ENCODE measurements at places on chromosomes 5 and 9.

DNA sequence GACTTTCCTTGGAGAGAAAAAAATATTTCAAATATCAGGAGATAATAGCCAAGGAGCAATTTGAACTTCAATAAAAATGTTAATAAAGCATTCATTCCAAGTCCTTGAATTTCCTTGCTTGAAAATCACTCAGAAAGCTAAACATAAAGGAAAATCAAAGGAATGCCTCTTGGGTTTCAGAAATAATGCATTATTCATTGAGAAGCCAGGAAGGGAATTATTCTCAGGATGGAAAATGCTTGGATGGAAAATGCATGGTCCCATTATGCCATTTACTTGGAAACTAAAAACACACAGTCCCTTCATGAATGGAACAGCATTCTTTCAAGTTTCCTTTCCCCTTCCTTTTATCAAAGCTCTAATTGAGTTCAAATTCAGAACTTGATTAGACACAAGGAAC lies 160.9 kb downstream of the LPAR1 start:
- no peak for DNase-seq

DNA sequence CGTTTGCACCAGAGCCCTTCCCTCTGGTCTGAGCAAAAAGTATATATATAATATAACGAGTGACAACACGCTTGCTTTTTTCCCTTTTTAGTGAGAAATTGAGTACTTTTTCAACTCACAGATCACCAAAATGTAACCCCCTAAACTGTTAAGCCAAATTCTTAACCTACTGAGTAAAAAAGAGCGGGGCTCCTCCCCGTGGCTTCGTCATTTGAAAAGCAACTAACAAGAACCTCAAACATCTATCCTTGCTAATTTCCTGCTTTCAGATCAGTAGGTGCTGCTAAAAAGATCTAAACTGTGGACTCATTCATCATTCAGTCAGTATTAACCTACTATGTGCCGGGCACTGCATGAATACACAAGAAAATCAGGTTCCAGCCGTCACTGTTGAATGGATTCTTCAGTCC lies 1.0 kb upstream of the PTBP3 start:
- peak; percentile 66 for DNase-seq

- peak; percentile 48 for DNase-seq
Measured at GRCh38 chr5:172450861-172451695, 3.2 kb downstream of the SH3PXD2B start.

DNA sequence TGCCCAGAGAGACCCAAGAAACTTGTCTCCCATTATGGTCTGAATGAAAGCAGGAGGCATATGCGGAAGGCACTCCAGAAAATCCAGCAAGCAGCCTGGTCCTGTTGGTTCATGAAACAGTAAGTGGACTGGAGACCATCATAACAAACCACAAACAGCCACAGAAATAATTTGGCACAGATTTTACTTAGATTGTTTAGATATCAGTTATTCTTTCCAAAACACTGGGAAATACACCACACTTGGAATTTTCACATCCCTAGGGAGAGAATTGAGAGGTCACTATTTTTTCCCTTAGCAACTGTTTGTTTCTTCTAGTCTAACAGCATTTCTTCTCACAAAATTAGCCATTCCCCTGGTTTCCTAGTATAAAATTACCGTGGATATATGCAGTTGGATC lies 300.8 kb downstream of the OSTF1 start:
- no peak for DNase-seq

DNA sequence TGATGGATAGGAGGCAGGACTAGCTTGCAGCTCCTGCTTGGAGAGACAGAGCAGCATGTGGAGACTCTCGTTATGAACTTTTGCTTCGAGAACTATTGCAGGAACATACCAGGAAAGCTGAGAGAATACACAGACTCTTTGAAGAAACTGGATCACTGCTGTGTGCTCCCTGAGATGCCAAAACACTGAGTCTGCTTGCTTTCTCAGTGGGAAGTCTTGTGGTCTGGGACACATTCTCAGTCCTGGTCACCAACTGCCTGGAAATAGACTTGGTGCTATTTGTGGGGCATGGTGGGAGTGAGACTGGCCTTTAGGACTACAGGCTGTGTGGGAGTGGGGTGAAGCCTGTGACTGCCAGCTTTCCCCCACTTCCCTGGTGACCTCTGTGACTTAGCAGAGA lies 252.6 kb downstream of the MED10 start:
- DNase-seq = no peak

GRCh38 chr5:92761585-92761984 lies 819.4 kb downstream of the NR2F1-AS1 start:
- DNase-seq = no peak

DNA sequence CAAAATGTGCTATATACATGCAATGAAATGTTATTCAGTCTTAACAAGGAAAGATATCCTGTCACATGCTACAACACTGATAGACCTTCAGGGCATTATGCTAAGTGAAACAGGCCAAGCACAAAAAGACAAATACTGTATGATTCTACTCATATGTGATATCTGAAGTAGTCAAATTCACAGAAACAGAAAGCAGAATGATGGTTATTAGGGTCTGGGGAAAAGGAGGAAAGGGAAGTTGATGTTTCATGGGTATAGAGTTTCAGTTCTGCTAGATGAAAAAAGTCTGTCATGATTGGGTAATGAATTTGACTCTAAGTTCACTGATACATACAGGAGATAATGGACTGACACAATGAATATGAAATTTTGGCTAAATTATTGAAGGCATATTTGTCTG lies 11.2 kb upstream of the RIC1 start:
- no peak for DNase-seq

- DNase-seq = no peak
Measured at GRCh38 chr5:142605611-142606010, 80.3 kb downstream of the FGF1 start.

- DNase-seq = no peak
Measured at GRCh38 chr9:19441730-19442129, 32.9 kb downstream of the ACER2 start.

- no peak for DNase-seq
Measured at GRCh38 chr9:135488527-135488926, 8.9 kb downstream of the PPP1R26 start.

GRCh38 chr5:94407023-94407422 lies 211.4 kb downstream of the KIAA0825 start:
- no peak for DNase-seq

DNA sequence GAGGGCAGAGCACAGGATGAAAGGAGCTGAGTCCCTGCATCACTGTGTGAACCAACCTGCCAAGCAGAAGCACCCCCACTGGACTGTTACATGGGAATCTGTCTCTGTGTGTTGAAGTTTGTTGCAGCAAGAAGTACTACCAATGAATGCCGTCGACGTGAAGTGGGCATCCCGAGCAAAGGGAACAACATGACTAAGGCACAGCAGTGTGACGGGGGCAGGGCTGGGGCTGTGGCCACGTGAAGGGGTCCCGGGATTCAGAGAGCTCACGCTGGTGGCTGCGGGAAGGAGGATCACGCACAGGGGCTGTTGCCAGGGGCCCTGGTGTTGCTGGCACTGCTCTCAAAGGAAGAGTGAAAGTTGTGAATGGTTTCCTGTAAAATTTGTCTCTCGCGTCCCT lies 27.5 kb upstream of the GABBR2 start:
- DNase-seq = no peak

GRCh38 chr9:132166599-132166998 lies 4.7 kb downstream of the NTNG2 start:
- no peak for DNase-seq

- no peak for DNase-seq
Measured at GRCh38 chr9:125822902-125823301, 75.7 kb downstream of the PBX3 start.

GRCh38 chr9:134547161-134548100 lies 94.2 kb upstream of the COL5A1 start:
- DNase-seq = no peak

- DNase-seq = no peak
Measured at GRCh38 chr5:135600152-135600570, 21.4 kb upstream of the CXCL14 start.

DNA sequence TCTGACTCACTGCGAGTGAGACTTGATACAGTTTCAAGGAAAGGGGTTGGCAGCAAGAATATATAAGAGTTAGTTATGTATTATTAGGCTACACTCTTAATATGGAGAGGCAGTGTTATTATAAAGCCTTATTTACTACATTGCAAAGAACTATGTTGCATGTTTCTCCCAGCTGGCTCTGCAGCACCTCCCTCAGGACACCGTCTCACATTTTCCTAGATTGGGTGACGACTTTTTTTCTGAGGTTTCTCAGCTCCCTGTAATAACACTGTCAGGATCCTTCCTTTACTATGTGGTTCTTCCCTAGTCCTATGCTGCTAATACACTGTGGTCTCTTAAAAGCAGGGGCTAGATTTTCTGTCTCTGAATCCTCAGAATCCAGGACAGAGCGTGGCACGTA lies 153.7 kb downstream of the INSYN2B start:
- no peak for DNase-seq

DNA sequence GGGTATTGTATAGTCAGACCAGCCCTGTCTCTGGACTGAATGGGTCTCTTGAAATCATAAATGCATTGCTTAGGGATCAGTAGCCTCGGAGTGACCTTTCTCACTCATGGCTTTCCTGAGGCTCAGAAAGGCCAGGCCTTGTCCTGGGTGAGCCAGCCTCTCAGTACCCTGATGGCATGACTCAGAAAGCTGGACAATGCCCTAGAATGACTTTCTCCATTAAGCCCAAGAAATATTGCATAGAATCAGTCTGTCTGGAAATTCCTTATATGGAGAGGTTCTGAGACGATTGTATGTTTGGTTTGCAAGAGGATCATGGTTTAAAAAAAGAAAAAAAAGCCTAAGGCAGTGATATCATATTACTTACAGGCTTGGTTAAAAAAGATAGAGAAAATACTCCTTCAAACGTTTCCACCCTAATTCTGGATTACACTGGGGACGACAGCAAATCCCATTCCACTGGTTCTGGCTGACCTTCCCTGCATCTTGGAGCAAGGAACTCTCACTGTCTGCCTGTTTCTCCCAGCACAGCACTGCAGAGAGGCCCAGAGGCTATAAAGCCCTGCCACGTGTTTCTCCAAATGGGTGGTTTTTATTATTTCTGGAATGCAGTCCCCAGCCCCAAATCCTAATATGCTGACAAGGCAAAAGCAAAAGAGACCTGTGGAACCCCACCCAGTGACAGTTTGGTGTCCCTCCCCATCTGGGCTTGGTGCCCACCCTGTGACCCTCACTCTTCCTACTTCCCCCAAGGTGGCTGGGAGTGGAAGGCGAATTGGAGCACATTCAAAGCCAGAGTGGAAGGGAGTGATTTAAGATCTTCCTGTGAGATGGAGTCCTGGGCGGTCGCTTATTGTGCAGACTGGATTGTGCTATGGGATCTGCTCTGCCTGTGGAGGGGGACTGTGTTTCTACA lies 34.4 kb downstream of the MAP1B start:
- no peak for DNase-seq

- no peak for DNase-seq
Measured at GRCh38 chr9:19934301-19934871, 145.5 kb upstream of the SLC24A2 start.

DNA sequence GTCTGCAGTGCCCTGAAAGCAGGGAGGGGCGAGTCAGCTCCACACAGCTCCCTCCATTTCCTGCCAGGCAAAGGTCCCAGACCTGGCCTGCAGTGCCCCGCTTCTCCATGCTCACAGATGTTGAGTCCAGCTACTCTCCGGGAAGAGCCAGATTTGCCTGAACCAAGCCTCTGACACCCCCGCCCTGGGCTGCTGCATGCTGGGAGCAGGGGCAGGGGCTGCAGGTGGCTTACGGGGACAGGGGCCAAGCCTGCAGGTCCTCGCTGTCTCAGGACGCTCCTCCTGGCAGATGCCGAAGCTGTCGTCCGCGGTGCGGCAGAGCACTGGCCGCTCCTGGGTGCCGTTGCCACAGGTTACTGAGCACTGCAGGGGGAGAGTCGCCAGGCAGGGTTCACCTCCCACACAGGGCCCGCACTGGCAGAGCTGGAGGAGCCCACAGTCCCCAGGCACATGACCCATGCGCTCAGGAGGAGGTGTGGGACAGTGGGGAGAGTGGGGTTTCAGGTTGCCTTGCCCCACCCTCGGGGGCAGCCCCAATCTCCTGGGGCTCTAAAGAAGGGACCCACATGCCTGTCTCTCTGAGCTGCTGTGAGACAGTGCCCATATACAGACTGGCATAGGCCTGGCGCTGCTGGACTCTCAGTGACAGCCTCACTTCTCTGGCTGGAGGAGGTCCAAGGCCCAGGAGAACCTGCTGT lies 62.4 kb downstream of the ZNF354C start:
- DNase-seq = no peak

GRCh38 chr5:141605523-141606277 lies 13.1 kb downstream of the DIAPH1 start:
- DNase-seq = peak; percentile 66

DNA sequence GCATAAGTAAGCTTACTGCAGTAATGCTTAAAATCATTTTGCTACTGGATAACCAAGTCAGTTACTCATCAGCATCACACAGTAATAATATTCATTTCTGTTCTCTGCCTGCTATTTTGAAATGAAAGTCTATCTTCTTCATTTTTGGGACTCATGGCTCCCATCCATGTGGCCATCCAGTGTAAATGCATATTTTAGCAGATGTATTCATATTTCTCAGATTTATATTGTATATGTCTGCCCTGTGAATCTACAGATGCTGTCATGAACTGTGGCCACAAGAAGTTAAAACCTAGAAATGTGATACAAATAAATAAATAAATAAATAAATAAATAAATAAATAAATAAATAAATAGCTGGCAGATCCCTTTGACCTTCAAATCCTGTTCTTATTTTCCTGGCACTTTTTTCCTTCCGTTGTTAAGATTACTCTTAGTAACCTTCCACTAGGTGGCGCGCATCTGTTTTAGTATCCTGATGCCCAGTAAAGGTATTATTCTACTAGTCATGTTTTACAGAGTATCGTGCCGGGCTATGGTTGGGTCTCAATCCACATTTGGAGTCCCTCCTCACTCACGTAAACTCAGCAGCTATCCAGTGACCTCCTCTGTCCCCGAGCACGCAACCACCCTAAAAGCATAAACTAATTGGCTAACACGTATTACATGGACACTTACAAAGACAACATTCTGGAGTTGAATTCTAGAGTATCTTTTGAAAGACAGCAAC lies 79.2 kb upstream of the IL7R start:
- peak; percentile 66 for DNase-seq

DNA sequence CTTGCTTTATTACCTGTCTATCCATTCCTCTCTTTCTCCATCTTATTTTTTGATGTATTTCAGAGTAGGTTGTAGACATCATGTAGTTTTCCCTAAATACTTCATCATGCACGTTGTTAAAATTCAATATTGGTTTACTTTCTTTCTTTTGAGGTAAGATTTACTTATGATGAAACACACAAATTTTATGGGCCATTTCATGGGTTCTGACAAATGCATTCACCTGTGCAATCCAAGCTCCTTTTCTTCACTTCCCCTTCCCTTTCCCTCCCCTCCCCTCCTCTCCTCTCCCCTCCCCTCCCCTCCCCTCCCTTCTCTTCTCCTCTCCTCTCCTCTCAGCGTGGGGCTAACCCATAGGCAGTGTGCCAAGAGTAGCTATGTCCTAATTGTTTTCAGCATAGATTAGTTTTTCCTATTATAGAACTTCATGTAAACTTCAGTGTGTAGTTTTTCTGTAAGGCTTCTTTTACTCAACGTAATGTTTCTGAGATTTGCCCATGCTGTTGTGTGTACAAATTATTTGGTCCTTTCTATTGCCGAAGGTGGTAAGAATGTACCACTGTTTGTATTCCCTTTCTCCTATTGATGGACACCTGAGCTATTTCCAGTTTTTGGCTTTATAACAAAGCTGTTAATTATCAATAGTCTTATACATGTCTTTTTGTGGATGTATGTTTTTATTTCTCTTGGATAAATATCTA lies 92.9 kb upstream of the CLINT1 start:
- no peak for DNase-seq

Measured in activated naive CD4-positive, alpha-beta T cell treated with Interleukin-2 at 50 U/mL for 16 hours (primary cell).